ENCODE measurements at places on chromosomes 4 and X. TPM values are rescaled to one million over a fixed set of nuclear protein-coding genes. Genes with fewer than 3 reads are reported as not detected.

GRCh38 chr4:2441393-2442174 lies 22.8 kb downstream of the CFAP99 start:
- DNase-seq: peak; percentile 88

- no peak for DNase-seq
Observed at GRCh38 chr4:4326166-4326565, 36.1 kb downstream of the ZBTB49 start.

- DNase-seq: no peak
Observed at GRCh38 chr4:95251568-95251967, 297.2 kb downstream of the UNC5C start.

- DNase-seq: no peak
Observed at GRCh38 chr4:86380181-86380724, 20.4 kb upstream of the MAPK10 start.

GRCh38 chr4:185772391-185773093 lies 39.5 kb downstream of the SORBS2 start:
- no peak for DNase-seq

DNA sequence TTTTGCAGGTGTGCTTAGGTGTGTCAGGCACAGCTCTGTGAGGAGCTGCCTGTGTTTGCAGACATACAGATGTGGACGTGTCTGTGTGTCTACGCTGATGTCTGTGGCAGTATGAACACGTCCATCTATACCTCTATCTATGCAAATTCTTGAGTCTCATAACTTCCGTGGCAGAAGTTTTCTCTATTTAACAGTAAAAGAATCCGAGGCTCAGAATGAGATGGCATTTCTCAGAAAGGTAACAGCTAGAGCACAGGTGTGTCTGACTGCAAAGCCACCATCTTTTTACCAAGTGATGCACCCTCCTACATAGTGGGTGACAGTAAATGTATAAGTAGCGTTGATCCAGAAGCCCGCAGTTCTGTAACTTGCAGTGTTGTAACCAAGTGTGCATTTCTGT lies 39.9 kb upstream of the CYP4V2 start:
- DNase-seq: no peak

TMPRSS11A gene
- not detected for total RNA-seq

RAB33A gene
- total RNA-seq: 22.9 TPM

FDCSP gene
- total RNA-seq: not detected

TRPC3 gene
- 0.51 TPM for total RNA-seq

SPACA5 gene
- not detected for total RNA-seq
